Uterus (tissue), 4 donors: ENCODE measurements at places on chromosomes 2 and 18. TPM values are rescaled to one million over a fixed set of nuclear protein-coding genes. Genes with fewer than 3 reads are reported as not detected.

LRP1B gene
- 7.3 TPM for total RNA-seq

- DNase-seq, result no peak
Observed at GRCh38 chr2:4576075-4576474, 872.7 kb downstream of the DCDC2C start.

CD207 gene
- total RNA-seq, result 0.26 TPM

RGPD3 gene
- total RNA-seq, result not detected

- DNase-seq, result no peak
Observed at GRCh38 chr2:9912468-9912867, 39.0 kb upstream of the GRHL1 start.

MOGAT1 gene
- total RNA-seq, result not detected

DNA sequence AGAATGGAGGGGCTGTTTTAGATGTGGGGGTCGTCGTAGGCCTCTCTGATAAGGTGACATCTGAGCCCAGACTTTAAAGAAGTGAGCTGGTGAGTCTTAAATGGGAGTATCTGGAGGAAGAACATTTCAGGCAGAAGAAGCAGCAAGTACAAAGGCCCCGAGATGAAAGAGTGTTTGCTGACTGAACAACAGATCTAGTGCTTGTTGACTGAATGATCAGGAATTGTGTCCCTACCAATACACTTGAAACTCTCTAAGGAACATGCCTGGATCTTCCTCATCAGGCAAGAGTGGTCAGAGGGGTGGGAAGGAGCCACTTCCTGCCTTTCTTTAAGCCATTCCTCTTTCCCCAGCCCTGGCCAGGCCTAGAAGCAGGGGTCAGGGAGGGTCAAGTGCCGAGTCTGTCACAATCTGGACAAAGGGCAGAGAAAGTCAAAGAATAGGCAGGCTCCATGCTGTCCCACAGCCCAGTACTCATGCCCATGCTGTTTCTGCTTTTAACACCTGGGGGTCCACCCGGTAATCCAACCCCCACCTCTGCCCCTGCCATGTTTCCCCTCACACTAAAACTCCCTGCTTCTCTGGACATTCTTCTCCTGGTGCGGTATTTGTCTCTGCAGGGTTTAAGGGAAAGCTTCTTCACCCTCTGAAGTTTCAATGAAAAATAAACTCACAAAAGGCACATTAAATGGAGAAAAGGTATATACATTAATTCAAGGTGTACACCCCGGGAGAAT lies 3.0 kb upstream of the TMEM37 start:
- DNase-seq, result no peak

GRCh38 chr2:31287654-31288053 lies 53.7 kb downstream of the EHD3 start:
- DNase-seq, result no peak
